ENCODE measurements at places on chromosomes 16 and 17.

DNA sequence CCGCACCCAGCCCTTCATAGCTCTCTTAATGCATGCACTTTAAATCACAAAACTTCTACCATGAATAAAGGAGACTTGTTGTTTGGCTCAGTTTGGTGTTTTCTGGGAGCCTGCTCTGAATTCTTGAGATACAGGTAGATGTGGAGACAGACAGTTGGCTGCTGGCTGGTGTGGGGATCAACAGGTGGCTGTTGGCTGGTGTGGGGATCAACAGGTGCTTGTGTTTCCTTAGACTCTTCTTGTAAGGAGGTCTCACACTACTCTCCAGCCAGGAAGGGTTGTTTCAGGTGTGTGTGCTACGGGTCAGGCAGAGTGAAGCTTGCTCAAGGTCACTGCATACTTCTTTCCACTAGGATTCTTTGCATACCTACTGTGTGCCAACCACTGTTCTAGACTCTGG is 265.9 kb downstream of the HS3ST4 start:
- no peak for DNase-seq

DNA sequence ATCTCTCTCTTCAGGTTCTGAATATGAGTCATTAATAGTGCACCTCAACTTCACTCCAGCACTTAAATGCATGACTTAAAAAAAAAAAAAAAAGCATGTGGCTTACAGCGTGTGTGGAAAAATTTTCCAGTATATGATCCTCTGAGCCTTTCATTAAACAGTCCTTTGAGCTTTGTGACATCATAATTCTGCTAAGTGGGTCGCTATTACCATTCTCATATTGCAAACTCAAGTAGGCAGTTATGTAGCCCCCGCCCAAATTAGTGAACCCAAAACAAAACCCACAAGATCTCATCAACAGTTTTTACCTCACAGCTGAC is 672 bp downstream of the CMTR2 start:
- DNase-seq: no peak

DNA sequence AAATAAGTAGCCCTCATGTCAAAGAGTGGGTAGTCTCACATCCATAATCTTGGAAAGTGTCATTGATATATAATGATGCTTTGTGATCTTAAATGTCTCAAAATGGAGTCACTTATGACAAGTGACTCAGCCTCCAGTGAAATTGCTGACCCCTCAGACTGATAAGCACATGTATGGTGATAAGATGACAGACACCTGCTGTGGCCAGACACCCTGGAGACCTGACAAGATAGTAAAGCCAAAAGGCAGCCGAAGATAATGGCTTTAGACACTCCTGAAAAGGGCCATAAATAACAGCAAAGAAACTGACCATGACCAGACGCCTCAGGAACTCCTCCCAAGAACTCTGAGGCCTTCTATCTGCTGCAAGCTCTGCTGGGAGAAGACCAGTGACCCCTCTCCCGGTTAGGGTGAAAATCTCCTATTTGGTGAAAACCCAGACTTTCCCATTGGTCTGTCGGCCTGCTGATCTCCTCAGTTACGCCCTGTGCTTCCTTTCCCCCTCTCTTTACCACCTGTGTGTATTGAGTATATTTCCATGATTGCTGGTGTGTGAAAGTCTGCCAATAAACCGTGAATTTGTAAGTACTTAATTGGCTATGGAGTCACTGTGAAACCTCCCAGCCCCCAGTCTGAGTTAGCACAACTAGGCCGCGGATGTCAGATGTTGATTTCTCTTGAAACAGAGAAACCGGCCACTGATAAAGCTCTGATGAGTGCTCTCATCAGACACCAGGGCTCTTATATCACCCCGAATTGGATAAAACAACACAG is 226.7 kb upstream of the MYOCD start:
- DNase-seq: no peak

DNA sequence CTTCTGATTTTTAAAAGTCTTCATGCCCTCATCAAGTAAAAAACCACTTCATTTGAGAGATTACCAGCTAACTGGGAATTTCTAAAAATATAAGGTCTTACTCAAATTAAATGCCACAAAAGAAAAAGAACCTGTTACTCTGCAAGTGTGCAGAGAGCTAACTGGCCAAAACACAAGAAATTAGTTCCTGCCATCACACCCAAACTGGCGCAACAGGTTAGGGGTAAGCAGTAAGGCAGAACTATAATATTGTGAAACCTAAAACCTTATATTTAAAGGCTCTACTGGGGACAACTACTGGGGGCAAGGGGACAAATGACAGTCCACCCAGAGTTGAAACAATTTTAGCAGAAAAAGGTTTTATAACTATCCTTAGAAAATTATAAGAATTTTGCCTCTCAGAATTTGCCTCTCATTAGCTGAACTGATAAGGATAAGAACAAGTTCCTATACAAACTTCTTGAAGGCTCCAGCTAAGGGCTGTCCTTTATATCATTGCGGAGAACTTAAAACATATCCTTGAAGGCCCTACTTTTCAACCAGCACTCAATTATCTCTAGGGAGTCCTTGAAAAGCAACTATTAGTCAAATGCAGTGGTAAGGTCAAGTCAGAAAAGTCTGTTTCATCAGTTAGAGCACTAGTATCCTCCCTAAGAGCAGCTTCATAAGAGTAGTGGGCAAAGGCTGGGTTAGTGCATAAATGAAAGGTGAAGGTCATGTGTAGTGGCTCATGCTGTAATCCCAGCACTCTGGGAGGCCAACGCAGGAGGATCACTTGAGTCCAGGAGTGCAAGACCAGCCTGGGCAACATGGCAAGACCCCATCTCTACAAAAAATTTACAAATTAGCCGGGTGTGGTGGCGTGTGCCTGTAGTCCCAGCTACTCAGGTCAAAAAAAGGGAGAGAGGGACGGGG is 31.5 kb downstream of the SMURF2 start:
- no peak for DNase-seq

DNA sequence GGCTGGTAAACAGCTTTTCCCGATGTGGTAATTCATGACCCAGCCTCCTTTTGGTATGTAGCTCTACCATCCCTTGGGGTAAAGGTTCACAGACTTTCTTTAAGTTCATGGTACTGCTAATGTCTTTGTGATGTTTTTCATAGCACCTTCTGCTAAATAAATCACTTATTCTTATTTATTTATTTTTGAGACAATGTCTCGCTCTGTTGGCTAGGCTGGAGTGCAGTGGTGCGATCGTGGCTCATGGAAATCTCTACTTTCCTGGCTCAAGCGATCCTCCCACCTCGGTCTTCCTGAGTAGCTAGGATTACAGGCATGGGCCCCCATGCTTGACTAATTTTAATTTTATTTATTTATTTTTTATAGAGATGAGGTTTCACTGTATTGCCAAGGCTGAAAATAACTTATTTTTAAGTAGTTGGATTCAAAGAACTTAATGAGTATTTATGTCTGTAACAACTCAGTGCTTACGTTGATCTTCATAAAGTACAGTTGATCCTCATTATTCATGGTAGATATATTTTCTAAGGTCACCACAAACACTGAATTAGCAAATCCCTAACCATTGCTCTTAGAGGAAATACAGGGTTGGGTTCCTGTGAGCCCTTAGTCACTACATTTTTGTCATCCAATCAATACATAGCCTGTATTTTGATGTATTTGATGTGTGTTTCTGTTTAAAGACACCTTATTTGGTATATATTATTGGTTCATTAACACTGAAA is 97.1 kb downstream of the SHISA9 start:
- no peak for DNase-seq

GRCh38 chr17:80818871-80819270 is 172.8 kb upstream of the CHMP6 start:
- DNase-seq: no peak

Data from GM04504 (cell line).